ENCODE measurements at places on chromosomes 7 and 10.
A peak's percentile ranks its signal among the peaks of the same experiment; 100 is the strongest.

GRCh38 chr10:132185601-132186487 lies 904 bp upstream of the DPYSL4 start:
- DNase-seq, result no peak

- peak; percentile 70 for DNase-seq
These were observed at the start of gene TBXAS1 for GRCh38 chr7:139829025-139829774. TSS of gene TBXAS1 (plus strand) at chr7:139829264. CDS start at chr7:139829391, 127 bp downstream.

DNA sequence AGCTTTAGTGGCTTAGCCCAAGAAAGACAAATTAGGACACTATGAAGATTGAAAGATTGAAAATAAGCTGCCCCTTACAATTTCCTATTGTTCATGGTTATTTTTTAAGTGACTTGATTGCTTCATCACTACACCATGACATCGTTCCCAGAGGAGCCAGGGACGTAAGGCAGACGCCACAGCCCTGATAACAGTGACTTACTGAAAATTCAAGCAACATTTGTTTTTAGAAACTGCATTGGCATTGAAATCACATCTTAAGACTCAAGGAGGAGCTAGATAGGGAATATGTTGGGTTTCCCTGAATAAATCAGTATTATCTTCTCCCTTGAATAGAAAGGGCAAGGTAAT lies 38.7 kb upstream of the ANK3 start:
- no peak for DNase-seq

GRCh38 chr10:108788891-108789290 lies 1134.4 kb downstream of the XPNPEP1 start:
- no peak for DNase-seq

DNA sequence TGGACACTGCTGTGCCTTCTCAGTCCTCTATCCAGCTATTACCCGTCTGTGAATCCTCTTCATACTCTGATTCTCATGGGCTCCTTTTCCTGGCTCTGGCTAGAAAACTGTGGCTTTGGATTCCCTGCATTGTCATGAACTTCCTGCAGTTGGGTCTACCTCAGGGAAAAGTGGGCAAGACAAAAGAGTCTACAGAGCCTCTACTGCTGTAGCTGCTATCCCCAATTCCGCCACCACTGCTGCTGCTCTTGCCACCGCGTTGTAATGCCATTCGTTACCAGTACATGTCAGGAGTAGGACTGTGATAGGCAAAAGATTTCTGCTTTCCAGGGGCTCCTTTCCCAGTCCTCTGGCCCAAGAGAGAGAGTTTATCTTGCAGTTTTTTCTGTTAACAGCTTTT lies 23.9 kb upstream of the PPP1R17 start:
- DNase-seq, result no peak

DNA sequence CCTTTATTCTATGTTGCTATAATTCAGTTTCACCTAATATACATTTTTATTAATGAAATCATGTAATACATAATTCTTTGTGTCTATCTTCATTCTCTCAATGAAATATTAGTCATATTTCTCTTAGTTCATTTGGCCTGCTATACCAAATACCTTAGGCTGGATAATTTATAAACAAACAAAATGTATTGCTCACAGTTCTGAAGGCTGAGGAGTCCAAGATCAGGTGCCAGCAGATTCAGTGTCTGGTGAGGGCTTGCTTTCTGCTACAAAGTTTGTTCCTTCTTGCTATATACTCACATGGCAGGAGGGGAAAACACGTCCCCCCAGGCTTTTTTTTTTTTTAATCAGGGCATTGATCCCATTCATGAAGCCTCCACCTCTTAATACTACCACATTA lies 143.4 kb upstream of the GRB10 start:
- no peak for DNase-seq

- no peak for DNase-seq
These were observed 298.3 kb downstream of the TNS3 start for GRCh38 chr7:47283497-47284131.

GRCh38 chr10:72802763-72803505 lies 90.6 kb upstream of the OIT3 start:
- no peak for DNase-seq

DNA sequence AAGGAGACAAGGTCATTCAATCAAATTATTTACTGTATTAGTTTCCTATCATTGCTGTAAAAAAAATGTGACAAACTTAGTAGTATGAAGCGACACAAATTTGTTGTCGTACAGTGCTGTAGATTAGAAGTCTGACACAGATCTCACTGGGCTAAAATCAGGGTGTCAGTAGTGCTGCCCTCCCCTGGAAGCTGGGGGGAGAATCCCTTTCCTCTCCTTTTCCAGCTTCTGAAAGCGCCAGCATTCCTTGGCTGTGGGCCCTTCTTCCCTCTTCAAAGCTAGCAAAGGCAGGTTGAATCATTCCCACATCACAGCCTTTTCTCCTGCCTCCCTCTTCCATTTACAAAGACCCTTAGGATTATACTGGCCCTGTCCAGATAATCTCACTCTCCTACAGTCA lies 28.0 kb downstream of the VPS41 start:
- no peak for DNase-seq

DNA sequence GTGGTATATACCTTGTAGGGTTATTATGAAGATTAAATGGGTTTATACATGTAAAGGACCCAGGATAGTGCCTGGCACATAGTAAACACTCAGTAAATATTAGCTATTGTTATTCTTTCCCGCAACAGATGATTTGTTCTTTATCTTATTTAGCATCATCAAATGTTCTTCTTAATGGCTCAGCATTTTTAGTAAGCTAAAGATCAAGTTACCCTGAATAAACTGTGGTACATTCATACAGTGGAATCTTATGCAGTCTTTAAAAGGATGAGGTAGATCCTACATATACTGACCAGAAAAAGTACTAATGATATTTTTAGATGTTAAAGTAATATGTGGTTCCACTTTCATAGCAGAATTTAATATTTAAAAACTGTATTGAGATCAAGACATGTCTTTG lies 65.4 kb downstream of the ST7 start:
- DNase-seq, result no peak

DNA sequence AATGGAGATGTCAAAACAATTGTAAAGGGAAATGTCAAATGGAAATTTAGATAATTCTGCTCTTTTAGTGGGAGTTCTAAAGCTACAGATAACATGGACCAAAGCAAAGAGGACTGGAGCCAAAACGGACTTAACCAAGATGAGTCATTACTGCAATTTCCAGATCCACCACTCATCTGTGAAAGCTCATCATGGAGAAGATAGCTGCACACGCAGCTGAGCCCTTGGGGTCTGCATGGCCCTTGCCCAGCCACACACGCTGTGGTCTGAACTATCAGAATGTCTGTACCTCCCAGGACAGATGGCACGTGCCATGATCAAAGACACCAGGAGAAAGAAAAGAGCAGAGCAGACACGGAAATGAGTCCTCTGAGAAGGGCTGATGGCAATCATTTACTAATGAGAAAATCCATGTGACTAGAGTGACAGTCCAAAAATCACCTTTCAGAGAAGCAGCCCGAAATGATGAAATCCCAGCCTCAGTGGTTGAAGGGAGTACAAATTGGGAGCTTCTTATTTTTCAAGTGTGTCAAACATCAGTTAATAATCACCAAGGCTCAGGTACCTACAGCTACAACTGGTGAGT lies 177.9 kb upstream of the MGMT start:
- DNase-seq, result no peak

DNA sequence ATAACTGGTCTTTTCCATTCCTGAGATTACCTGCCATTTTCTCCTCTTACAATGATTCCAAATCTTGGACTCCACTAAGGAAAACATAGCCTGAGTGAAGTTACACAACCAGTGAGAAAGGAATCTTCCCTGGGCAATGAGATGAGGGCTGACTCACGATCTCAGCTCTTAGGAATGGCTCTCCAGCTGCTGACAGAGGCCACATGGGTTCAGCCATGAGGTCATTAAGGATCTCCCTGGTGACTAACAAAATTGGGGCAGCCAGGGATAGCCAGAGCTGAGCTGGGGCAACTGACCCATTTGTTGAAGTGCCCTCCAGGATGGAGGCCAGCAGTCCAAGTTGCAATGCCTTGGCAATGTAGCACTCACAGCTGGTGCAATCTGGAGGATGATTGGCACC lies 78.7 kb upstream of the MKLN1 start:
- no peak for DNase-seq

DNA sequence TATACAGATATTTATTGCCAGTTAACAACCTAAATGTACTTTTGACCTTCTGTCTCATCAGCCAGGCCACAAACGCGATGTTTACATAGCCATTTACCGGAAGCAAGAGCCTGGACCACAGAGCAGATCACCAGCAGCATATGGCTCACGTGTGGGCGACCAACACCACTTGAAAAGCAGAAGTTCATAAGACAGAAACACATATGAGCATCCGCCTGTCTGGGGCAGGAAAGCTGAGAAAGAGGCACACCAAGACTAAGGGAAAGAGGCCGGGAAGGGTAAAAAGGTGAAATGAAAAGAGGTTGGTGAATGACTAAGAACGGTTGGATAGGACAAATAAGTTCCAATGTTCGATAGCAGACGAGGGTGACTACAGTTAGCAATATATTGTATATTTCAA lies 1.3 kb downstream of the ABCB1 start:
- no peak for DNase-seq

- no peak for DNase-seq
These were observed 8.3 kb upstream of the DENND10 start for GRCh38 chr10:119095640-119096039.

DNA sequence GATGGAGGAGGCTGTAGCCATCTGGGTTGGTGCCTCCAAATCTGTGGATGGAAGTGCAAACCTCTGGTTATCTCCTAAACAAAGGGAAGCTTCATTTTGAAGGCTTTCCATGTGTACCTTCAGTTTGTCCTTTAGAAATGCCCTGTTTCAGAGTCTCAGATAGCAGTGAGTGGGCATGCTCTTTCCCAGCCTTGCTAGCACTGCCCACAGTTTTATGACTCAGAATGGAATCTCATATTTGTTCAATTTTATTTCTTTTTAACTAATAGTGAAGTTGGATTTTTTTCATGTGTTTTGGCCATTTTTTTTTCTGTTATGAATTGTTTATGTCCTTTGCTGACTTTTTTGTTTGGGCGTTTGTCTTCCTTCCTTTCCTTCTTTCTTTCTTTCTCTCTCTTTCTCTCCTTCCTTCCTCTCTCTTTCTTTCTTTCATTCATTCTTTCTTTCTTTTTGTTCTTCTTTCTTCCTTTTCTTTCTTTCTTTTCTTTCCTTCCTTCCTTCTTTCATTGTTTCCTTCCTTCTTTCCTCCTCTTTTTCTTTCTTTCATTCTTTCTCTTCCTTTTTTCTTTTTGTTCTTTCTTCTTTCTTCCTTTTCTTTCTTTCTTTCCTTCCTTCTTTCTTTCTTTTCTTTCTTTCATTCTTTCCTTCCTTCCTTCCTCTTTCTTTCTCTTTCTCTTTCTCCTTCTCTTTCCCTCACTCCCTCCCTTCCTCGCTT lies 25.6 kb downstream of the PRF1 start:
- no peak for DNase-seq

GRCh38 chr10:101725296-101726114 lies 30.5 kb upstream of the FBXW4 start:
- DNase-seq, result no peak

DNA sequence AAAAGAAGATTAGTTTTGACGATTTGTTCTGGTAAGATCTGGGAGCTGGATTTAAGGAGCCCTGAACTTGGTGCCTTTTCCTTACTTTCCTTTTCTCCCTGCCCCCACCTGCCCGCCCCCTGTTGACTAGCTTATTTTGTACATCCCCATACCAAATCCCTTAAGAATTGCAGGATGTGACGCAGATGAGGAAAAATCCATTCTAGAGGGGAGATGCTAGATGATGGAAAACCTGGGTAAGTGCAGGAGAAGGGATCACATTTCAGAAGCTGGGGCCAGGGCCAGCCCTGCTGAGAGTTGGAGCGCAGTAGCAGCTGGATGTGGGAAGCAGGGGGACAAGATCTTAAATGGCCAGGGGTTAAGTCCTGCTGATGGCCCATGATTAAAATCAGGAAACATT lies 93.9 kb downstream of the CCDC3 start:
- DNase-seq, result no peak

GRCh38 chr10:27345455-27345920 lies 104.9 kb upstream of the ACBD5 start:
- DNase-seq, result no peak

DNA sequence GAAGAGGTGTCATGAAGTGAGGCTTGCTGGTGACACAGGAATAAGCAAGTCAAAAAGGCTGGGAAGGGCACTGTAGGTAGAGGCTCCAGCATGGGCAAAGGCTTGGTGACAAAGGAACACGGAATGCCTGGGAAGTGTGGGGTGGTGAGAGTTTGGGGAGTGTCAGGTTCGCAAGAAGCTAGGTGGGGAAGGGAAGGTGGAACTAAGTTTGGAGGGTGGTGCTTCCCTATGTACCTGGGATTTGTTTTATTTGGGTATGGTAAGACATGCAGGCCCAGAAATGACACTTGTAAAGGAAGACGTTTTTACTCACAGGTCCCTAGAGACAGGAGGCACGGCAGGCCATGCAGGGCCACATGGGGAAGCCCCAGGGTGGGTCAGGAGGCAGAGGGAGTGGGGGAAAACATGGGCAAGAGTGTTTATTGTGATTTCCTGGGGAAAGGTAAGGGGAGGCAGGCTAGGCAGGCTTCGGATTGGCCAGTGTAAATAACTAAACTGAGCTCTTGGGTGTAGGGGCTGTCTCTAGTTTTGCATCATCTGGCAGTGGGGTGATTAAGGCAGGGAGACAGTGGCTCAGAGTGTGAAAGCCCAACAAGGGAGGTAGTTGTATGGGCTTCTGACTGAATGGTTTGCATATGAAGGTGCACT lies 52.1 kb downstream of the SH2D4B start:
- DNase-seq, result no peak

- no peak for DNase-seq
These were observed 300.5 kb downstream of the KLF6 start for GRCh38 chr10:3484306-3485056.

DNA sequence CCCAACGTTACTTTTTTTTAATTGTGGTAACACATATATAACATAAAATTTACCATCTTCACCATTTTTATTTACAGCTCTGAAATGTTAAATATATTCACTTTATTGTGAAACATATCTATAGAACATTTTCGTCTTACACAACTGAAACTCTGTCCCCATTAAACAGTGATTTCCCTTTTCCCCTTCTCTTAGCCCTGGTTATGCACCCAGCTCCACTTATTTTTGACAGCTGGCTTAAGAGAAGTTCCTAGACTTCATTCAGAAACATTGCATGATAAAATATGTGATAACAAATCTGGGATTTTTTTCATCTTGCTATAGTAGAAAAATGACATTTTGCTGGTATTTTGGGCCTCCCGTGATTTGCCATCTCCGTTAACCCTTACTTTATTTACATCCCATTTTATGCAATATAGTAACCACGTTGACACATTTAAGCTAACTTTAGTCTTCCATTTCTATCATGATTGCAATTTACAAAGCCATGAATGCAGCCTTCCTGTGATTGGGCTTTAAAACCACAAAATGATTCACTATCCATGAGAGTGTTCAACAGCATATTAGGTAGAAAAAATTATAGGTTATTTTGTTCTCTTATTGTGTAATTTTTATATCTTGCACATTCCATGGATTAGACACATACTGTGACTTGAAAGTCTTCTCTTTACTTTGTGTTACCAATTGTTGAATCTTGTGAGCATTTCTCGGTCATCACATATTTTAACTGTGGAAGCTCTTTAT lies 139.6 kb downstream of the SND1 start:
- DNase-seq, result no peak

Measured in left renal pelvis (tissue), 4 donors.